ENCODE measurements at places on chromosomes 7 and 10.

GRCh38 chr7:57414415-57414814 lies 35.6 kb upstream of the ZNF716 start:
- DNase-seq, result no peak

DNA sequence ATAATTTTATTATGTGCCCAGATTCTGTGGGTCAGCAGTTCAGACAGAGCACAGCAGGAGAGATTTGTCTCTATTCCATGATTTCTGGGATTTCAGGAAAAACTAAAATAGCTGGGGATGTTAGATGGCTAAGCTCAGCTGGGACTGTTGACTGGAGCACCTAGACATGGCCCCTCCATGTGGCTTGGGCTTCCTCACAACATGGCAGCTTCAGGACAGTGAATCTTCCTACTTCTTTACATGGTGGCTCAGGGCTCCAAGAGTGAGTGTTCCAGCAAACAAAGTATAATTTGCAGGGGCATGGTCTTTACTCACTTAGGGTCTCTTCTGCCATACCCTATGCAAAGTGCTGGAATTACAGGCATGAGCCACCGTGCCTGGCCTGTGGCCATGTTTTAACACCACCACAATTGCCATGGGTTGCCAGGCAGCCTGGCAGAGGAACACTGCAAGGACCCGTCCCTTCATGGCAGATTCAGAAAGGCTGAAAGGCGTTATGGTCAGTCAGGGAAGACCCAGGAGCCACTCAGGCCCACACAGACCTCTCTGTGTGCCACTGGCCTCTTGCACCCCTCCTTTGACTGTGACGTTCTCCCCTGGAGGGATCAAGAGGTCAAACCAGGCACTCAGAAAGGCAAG lies 50.8 kb upstream of the ZMIZ1 start:
- no peak for DNase-seq

DNA sequence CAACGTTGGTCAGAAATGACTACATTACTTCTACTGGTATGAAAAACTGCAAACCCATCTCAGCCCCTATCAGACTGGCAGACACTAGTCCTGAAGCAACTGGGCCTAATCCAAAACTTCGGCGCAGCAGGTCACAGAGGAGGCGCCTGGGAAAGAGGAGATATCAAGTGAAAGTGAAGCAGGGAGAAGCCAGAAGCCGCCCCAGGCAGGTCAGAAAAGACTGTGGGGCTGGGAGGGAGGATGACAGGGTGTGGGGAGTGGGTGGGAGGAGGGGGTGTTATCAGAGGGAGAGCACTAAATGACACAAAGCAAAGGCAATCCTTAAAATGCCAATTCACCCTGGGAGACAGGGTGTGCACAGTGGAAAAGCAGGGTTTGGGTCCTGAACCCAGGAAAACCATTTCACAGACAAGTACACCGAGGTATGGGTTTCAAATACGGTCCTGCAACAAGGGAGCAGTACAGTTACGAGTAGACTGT lies 731 bp downstream of the CHCHD3 start:
- DNase-seq, result no peak

DNA sequence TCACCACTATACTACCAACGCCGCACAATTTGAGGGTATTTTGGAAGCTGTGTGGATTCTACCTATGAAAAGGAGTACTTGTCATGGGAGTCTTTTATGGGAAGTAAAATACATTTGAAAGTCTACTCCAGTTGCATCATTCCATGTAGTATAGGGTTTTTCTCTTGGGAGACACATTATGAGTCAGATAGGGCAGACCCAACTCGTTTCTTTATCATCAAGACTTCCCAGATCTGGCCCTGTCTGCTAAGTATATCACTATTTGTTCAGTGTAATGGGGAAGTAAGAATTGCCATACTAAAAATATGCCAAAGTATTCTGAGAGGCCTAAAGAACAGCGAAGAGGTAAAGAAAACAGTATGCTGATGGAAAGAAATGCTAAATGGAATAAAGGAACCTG lies 144.2 kb downstream of the SPAG6 start:
- no peak for DNase-seq

GRCh38 chr10:78775891-78776290 lies 292.9 kb upstream of the ZMIZ1 start:
- no peak for DNase-seq

DNA sequence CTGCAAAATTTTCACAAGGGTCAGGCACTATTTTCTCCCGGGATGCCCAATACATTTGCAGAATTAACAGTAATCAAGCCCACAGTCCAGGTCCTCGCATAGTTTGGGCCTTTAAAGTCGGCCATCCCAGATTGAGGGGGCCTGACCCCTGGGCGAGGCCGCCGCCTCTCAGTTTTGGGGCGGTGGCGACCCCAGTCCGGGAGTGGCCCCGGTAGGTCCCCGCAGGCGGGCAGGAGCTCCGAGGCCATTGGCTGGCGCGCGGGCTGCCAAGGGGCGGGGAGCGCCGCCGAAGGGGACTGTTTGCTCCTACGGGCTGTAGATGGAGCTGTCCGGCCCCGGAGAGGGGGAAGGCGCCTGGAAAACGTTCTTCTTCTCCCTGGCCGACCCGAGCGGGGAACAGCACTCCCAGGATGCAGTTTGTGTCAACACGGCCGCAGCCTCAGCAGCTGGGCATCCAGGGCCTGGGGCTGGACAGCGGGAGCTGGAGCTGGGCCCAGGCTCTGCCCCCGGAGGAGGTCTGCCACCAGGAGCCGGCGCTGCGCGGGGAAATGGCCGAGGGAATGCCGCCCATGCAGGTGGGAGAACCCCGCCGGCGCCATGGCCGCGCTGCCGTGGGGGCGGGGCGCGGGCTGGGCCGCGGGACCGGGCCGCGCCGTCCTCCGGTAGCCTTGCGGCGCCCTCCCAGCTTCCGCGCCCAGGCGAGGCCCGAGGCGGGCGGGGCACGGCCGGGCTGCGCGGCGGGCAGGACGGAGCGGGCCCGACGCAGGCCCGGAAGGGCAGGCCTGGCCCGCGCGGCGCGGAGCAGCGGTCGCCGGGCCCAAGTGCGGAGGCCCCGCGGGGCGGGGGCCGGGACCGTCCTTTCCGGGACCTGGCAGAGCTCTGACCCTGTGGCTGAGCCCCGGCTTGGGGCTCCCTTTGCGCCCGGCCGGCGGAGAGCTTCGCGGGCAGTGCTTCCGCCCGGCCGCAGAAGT lies at the start of gene ZNF282:
Gene ZNF282 (plus strand): TSS at position 367 of the 971 bp plus-strand sequence. CDS start 44 bp downstream, at position 411.
- peak; percentile 73 for DNase-seq

- no peak for DNase-seq
Measured at GRCh38 chr7:572416-573268, 53.0 kb upstream of the PDGFA start.

DNA sequence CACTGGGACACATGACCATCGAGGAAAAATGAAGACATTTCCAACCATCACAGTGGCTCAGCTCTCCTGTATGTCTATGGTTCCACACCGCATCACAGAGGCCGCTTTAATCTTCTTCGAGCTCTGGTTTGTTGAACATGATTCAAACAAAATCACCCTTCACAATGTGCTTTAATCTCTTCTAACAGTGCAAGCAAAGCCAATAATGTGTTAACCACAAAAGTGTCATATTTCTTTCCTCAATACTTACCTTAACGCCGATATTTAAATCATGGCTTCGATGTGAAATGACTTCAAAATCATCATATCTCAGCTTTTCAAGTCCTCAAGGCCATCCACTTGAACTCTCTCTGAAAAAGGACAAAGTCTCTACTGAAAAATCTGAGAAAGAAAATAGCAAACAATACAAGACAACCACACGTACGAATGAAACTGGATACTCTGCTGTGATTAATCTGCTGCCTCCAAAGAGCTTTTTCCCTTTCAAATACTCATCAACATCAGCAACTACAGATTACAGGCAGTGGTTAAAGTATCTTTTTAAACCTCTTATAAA lies 23.0 kb upstream of the SVIL start:
- DNase-seq, result no peak

DNA sequence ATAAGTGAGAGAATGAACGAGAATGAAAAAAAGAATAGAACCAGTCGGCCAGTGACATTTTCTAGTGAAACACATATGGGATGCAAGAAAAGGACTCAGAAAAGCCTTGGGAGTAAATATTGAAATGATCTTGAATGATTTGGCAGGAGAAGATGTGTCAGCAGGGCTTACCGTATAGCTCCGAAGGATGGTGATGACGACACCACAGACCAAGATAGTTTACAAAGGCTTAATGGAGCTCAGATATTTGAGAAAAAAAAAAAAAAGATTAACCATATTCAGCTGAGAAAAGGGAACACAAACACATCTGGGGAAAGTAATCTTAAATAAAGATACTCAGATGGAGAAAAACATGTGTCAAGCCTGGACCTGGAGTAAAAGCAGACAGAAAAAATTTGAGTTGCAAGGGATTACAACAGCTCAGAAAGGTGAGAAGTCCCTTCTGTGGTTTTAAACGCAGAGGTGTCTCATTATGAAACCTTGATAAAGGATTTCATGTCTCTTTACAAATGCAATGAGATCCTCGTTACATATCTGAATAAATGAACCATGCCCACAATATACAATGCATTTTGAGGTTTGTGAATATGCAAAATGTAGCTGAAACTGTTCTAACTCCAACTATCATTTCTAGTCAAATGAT lies 36.0 kb downstream of the DNAJB9 start:
- DNase-seq, result no peak

- no peak for DNase-seq
Measured at GRCh38 chr10:131195116-131195515, 116.4 kb downstream of the TCERG1L start.

DNA sequence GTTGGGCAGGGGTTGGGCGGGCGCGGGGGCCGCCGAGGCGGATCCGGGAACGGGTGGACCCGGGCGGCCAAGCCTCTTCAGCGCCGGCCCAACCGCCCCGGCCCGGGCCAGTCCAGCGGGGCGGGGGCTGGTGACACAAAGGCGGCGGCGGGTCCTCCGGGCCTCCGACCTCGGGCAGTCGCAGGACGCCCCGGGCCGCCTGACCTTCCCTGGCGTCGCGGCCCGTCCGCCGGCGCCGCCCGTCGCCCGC lies 54.2 kb downstream of the METTL2B start:
- DNase-seq, result no peak

DNA sequence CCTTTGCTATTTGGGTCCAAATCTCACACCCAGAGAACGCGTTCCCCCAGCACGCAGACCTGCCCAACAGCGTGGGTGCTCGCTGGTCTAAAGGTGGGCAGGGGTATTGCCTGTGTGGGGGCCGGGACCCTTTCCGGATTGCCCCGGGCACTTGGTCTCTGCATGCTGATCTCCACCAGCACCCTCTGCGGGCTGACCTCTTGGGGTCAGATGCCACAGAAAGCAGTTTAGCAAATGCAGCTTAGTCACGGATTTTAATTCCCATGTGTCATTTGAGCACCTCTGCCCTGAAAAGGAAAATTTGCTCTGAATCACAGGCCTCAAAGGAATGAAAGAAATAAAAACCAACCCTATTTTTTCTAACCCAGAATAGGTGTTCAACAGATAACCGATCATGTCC lies 46.7 kb downstream of the PKD1L1 start:
- DNase-seq, result no peak

DNA sequence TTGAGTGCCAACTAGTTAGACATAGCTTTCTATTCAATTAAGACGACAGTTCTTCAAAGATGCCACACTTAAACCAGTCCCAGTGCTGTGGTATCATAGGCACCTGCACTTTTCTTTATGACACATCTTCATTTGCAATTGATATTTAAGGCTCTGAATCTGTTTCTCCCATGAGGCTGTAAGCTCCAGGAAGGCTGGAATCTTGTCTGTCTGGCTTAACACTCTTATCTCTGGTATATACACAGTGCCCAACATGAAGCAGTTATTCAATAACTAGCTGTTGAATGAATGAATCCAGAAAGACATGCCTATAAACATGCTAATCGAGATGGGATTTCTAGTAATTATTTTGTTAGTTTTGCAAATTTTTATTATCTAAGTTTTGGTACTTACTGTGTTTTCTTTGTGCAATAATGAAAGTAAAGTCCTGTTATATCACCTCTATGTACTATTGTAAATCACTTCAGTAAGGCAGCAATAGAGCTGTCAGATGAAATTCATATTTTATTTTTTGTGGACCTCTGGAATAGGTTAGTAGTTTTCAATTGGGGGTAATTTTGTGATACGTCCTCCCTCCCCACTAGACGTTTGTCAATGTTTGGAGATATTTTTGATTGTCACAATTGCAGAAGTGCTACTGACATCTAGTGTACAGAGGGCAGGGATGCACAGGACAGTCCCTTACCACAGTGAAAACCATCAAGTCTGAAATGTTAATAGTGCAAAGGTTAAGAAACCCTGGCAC lies 51.3 kb upstream of the STEAP4 start:
- no peak for DNase-seq

GRCh38 chr10:98956576-98957260 lies 278.9 kb downstream of the HPSE2 start:
- DNase-seq, result no peak

- DNase-seq, result no peak
Measured at GRCh38 chr7:16528520-16528919, 1.9 kb downstream of the LRRC72 start.

- DNase-seq, result no peak
Measured at GRCh38 chr10:79139124-79139835, 70.5 kb downstream of the ZMIZ1 start.

- DNase-seq, result no peak
Measured at GRCh38 chr7:44408596-44408995, 81.9 kb downstream of the NUDCD3 start.

DNA sequence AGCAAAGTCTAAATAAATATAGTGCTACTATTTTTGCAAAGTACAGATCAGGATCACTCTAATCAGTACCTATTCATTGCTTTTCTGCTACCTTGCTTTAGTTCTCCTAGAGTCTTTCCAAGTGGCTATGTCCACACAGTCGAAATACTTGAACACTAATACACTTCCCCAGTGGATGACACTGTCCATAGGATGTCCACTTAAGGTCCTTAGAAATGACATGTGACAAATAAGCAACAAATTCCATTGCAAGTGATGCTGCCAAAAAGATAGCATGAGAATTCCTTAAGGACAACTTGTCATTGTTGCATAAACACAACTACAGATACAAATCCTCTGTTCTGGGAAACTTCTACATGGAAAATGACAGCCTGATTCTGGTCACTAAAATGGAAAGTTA lies 93.6 kb downstream of the ANK3 start:
- DNase-seq, result no peak

DNA sequence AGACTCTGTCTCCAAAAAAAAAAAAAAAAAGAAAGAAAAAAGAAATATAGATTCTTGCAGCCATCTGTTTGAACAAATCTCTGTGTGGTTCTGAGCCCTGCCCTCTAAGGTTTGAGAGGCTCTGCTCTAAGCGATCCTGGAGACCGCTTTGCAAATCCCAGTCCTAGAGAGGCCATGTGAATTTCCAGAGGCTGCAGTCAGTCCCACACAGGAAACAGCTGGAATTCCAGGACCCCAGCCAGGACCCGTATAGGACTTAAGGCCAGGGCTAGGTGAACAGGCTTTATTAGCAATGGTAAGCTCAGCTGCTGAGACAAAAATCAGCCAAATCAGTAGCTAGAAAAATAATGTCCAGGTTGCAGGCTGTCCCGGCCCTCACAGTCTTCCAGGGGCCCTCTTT lies 154.8 kb downstream of the RPS24 start:
- no peak for DNase-seq

DNA sequence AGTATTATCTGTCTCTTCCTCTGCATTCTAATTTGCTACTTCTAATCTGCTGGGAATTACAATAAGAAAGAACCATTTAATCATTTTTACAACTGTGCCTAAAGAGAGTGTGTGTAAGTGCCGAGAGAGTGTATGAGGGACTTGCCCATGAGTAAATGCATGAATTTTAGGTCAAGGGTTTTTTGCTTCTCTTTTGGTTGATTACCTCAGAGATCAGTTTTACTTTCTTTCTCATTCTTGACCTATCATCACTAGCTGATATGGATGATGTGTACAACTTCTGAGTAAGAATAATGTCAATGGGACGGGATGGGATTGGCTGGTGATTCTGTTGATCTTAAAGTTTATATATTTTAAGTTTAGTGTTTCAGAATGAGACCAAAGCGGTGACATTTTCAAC lies 47.8 kb downstream of the IKZF1 start:
- no peak for DNase-seq

Measured in left renal pelvis (tissue), 4 donors.